ENCODE measurements at places on chromosomes 4 and X.

- DNase-seq, result no peak
Measured at GRCh38 chrX:99603091-99603814, 806.8 kb downstream of the PCDH19 start.

- DNase-seq, result no peak
Measured at GRCh38 chr4:124803641-124804040, 91.1 kb upstream of the ANKRD50 start.

GRCh38 chrX:65871671-65872311 lies 168.1 kb downstream of the VSIG4 start:
- DNase-seq, result no peak

GRCh38 chr4:7705062-7705461 lies 234.6 kb downstream of the AFAP1 start:
- DNase-seq, result no peak

DNA sequence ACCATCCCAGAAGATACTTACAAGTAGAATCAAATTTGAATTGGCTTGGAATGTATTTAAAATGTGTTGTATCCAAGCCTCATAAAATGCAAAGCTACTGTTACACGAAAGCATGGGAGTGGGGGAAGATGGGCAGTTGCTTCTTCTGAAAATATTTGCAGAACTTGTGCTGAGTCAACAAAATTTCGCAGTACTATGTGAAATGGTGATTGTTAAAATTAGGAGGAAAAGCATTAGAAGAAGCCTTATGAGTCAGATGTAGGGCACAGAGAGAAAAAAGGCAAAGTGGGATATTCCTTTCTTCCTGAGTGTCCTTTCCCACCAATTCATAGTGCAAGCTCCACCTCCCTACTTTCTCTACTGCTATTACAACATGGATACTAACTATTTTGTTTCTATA lies 332.7 kb downstream of the PRDM5 start:
- DNase-seq, result no peak

DNA sequence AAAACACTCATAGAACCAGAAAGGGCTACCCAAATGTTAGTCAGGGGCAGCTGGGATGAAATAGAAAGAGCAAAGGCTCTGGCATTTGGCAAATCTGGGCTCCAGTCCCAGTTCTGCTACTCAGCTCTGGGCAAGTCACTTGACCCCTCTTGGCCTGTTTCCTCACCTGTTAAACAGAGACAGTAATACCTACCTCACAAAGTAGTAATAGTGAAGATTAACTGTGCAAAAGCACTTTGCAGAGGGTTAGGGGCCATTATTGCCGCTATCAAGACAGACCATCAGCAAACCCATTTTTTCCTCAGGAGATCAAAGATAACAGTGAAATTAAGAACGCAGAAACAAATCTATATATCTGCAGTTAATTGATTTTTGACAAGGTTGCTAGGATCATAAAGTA lies 20.6 kb downstream of the ZBTB33 start:
- no peak for DNase-seq

DNA sequence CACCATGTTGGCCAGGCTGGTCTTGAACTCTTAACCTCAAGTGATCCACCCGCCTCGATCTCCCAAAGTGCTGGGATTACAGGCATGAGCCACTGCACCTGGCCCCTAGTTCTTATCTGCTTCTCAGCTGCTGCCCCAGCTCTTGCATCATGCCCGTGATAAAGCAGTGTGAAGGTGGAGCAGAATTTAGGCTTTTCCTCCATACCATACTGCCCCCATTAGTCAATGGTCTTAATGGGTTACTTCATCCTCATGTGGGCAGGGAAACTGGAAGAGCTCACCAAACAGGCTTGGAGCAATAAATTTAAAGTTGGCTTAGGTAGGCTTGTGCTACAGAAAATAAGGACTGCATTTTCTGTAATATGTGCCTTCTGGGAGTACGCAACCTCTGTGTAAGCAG lies 636.9 kb upstream of the BOD1L1 start:
- no peak for DNase-seq

DNA sequence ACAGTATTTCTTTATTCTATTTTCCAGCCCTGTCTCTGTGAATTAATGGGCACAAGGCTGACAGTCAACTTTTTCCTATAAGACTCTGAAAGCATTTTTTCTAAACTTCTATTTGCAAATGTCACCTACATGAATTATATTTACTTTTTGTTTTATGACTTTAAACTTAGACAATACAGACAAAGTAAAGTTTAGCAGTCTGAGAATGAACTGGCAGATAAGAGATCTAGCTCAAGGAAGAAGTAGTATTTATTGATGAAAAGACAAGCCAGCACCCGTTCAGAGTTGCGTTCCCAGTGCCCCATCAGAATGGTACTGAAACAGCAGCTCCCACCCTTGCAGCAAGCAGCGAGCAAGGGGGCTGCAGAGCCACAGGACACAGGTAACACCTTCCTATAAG lies 148.5 kb downstream of the FAM13A start:
- no peak for DNase-seq

- DNase-seq, result no peak
Measured at GRCh38 chr4:140326395-140326993, 47.0 kb upstream of the SCOC start.

DNA sequence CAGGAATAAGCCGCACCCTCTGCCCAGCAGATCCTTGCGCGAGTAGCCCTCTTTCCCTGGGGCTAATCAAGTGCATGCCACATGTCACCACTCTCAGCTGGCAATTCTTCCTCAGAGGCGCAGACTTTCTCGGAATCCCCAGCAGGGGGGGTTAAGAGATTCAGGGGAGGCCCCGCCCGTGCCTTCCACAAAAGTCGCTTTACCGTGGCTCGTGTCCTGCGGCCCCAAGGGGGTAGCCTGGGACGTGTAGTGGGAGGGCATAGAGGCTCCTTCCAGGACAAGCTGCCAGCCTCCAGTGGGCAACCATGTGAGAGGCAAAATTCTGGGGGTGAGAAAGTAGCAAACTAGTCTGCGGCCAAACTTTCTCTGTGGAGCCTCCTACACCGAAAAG lies 652 bp downstream of the SRPX start:
- no peak for DNase-seq

DNA sequence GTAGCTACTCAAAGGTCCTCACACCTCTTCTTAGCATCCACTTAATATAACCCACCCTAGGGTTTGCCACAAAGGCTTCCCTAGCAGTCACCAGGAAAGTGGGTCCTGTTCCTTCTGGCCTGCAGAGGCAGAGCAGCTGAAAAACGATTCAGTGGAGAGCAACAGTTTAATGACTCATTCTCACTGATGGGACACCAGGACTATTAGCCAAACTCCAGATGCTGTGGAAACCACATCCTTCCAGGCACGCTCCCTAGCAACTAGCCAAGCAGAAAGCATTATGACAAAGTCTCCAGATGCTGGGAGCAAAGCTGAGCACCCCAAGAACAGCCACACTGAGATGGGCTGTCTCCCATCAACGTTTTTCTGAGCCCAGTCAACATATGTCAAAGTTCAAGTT lies 30.3 kb upstream of the UTP14A start:
- no peak for DNase-seq

DNA sequence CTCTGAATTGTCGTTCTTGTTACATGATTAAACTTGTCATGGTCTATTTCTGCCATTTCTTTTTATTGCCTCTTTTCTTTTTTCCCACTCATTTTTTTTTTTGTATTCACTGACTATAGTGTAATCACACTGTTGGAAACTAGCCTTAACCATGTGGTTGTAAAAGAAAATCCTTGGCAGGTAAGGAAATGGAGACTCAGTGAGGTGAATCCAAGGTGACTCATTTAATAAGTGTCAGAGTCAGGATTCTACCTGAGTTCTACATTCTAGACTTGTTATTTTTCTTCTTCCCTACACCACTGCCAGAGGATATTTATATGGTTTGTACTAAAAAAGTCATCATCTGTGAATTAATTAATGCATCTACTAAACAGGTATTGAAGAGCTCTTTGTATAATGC lies 152.2 kb downstream of the CBLL2 start:
- DNase-seq, result no peak

GRCh38 chr4:139886798-139887197 lies 221.2 kb downstream of the MGST2 start:
- DNase-seq, result no peak

GRCh38 chr4:184384810-184385557 lies 89.4 kb downstream of the IRF2 start:
- DNase-seq, result no peak

DNA sequence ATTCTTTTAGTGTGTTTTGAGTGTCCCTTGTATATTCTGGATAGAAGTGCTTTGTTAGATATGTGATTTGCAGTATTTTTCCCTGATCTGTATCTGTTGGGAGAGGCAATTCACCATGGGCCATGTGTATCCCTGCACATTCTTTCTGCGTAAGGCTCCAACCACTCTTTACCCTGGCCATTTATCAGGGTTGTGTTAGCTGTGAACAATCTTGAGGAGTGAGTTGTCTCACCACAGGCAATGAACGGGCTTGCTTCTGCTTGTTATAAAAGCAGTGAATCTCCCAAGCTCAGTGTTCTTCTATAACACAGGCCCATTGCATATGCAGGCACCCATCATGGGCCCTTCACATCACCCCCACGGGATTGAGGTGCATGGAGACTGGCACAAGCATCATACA lies 18.9 kb upstream of the SMIM10 start:
- no peak for DNase-seq

DNA sequence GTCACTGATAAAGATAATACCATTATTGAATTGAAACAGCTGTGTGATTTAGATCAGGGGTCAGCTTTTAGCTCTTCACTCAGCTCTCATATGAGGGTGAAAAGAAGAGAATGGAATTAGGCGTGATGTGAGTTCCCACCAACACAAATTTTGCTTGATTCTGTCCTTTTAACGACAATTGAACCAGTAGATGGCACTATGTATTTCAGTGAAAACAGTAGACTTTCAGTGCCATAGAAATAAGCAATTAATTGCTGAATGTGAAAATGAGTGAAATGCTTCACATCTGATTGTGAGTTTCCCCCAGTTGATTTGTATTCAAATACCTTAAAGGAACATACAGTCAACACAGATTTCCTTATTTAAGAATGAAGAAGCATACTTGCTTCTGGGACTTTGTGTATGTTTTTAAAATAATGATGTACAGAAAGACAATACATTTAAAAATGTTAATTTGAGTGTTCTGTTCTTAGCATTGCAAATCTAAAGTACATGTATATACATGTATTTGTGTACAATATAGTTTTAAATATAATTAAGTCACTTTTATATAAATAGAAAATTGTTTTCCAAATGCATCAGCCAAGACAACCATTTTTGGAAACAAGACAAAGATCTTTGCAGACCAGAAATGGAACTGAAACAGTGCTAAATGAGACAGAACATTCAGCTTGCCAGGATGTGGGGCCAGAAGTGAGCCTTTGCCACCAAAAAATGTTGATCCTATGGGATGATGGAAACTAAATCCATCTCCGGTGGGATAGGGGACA lies 178.8 kb downstream of the SNCA start:
- DNase-seq, result no peak

Data from stimulated activated CD4-positive, alpha-beta T cell treated with anti-CD3 and anti-CD28 coated beads, Interleukin-12 subunit alpha, Interleukin-12 subunit beta, amount 100 ng/mL, for 48 hours (primary cell).